GM19239 (cell line): ENCODE measurements at places on chromosomes 12 and 14.

DNA sequence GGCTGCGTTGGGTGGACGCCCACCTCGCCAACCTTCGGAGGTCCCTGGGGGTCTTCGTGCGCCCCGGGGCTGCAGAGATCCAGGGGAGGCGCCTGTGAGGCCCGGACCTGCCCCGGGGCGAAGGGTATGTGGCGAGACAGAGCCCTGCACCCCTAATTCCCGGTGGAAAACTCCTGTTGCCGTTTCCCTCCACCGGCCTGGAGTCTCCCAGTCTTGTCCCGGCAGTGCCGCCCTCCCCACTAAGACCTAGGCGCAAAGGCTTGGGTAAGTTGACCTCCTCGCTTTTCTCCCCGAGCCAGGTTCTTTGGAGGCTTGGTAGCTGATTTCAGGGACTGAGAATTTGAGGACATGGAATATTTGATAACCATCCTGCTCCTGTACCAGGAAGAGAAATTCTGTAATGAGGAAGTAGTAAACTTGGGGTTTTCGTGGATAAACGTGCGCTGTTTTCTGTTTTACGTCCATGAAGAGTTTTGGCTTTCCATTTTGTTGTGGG lies 530 bp downstream of the APAF1 start:
- no peak for DNase-seq

DNA sequence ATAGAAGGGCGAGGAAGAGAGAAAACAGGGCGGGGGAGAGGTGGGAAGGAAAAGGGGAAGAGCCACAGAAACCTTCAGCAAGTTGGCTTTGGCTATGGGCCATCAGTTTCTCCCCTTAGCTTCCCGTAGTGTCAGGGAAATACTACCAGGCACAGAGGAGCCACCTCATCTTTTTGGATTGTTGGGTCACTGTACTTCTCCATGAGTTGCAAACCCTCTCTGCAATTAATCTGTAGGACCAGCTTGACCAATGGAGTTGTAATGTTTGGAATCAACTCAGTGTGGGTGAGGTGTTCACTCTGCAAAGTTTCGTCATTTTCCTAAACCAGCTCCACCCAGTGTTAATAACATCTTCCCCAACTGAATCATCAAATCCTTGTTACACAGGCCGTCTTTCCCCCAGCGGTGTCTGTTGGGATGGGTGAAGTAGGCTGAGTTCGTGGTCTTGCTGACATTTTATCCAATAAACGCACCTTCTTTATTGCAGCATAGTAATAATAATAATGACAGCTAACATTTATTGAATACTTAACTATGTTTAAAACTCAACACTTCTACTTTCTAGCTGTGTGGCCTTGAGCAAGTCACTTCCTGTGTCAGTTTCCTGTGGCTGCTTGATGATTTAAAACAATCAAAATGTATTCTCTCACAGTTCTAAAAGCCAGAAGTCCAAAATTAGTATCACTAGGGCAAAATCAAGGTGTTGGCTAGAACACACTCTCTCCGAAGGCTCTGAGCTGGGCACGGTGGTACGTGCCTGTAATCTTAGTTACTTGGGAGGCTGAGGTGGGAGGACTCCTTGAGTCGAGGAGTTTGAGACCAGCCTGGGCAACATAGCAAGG lies 8.1 kb upstream of the GLTP start:
- no peak for DNase-seq

- no peak for DNase-seq
Measured at GRCh38 chr14:71765505-71765904, 166.7 kb upstream of the RGS6 start.

- no peak for DNase-seq
Measured at GRCh38 chr14:25150934-25151790, 101.2 kb upstream of the STXBP6 start.

- no peak for DNase-seq
Measured at GRCh38 chr14:38973083-38973700, 129.8 kb downstream of the SEC23A start.

- no peak for DNase-seq
Measured at GRCh38 chr12:64678248-64678647, 68.0 kb downstream of the RASSF3 start.

DNA sequence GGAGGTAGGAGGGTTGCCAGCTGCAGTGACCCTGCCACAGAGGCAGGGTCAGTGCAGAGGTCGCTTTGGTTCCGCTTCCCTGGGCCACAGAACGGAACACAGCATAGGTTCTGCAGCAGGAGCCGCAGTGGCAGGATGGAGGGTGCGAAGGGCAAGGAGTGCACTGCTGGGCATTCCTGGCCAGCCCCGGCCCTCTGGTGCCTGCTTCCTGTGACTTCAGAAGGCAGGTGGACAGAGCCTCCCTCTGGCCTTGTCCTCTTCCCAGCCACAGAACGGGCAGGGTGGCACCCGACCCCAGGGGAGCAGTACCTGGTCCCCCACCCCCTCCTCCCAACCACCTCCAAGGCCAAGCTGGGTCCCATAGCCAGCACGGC lies 37.7 kb downstream of the SLC8B1 start:
- no peak for DNase-seq

DNA sequence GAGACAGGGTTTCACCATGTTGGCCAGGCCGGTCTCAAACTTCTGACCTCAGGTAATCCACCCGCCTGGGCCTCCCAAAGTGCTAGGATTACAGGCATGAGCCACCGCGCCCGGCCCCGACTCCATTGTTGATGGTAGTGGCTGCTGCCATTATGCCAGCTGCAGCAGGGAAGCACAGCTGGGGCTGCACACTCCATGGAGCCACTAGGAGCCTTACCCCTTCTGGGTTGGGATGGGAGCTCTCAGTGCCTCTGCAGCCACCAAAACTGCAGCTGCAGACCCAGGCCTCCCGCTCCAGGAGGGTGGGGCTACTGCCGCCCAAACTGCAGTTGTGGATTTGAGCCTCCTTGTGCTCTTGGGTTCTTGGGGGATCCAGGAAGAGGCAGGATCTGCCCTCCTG lies 25.9 kb downstream of the TCHP start:
- DNase-seq, result no peak

DNA sequence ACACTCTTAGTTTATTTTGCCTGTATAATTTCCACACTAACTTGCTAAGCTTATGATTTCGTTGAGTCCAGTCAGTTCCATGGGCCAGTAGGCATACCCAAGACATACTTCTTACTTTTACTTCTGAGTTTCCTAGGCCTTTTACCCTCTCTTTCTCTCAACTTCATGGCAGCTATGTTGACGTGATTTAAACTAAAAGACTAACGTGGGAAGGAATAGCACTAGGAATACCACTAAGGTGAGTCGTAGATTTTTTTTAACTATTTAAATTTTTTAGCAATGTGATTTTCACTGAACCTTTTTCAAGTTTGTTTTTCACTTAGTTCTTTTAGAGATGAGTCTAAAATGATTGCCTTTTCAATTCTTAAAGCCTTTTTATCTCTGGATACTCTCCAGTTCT lies 793.5 kb upstream of the NOVA1 start:
- DNase-seq, result no peak

- DNase-seq, result no peak
Measured at GRCh38 chr14:67941456-67942018, 122.0 kb downstream of the RAD51B start.

GRCh38 chr14:51394804-51395203 lies 154.8 kb downstream of the TMX1 start:
- DNase-seq, result no peak

DNA sequence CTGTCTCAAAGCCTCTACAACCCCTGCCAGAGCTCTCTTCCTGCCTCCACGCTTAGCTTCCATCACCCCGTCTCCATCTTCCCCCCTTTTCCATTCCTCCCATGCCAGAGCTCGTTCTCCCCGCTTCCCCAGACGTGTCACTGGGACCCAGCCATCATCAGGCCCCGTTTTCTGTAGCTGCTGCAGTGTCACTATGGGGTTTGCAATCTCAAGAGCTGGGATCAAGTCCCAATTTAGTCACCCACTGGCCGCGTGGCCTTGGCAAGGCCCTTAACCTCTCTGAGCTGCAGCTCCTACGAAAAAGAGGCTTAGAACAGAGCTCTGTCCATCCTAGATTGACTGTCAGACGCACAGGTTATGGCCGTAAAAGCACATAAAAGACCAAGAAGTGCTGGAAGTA lies 901 bp upstream of the FAIM2 start:
- no peak for DNase-seq

- no peak for DNase-seq
Measured at GRCh38 chr12:132065203-132065602, 78.9 kb downstream of the DDX51 start.

DNA sequence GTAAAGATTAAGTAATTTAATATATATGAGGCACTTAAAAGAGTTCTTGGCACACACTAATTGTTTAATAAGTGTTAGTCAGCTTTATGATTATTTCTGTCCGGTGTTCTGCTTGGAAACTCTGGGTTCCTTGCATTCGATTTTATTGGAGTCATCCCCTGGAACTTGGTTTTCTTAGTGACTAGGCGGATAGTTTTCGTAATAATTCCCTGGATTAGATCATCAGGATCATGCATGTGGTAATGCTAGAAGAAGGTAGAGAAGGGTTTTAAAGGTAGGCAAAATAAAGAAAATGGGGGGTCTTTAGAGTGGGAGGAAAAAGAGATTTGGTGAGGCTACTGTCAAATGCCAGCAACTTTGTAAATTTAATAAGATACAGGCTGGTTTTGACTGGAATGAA lies 88.4 kb downstream of the MYF5 start:
- no peak for DNase-seq

- DNase-seq, result no peak
Measured at GRCh38 chr14:99597911-99598600, 6.0 kb downstream of the CCDC85C start.

DNA sequence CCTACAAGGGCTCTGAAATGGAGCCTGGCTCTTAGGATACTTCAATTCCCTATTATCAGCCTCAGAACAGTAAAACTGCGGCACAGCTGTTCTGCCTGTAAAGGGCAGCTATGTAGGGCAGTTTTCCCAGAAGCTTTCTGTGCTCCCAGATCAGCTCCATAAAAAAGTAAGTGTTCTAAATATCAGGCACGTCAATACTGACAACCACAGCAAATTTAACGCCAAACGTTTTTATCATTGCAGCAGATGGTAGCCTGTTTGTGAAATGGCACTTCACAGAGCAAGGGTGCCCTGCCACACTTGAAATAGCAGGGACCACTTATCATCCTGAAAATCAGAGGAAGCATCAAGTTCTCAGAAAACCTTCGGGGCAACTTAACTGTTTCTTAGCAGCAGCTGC lies 54.8 kb upstream of the PTHLH start:
- DNase-seq, result no peak

- no peak for DNase-seq
Measured at GRCh38 chr14:27366596-27366995, 768.8 kb upstream of the NOVA1 start.

DNA sequence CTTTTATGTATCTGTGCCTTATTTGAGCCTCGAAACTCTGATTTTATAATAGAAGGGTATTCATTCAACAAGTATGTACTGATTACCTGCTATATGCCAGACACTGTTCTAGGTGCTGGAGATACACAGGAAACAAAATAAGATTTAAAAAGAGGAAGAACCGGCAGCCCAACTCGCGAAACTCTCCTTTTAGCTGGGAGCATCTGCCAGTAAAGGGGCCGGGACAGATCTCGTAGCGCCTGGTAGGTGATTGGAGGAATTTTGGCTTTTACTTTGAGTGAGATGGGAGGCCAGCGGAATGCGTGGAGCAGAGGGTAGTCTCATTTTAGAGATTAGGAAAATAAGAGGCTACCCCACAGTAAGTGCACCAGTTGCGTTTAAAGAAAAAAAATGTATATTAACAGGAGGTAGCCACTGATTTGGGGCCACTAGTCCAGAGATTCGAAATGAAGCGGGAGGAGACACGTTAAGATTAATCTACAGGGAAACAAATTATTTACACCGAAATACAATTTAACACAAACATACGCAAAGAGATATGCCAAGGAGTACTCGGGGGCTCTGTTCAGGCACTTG lies 520 bp upstream of the MON2 start:
- peak; percentile 41 for DNase-seq

GRCh38 chr12:69514111-69514510 lies 43.9 kb downstream of the FRS2 start:
- no peak for DNase-seq

GRCh38 chr12:68086019-68086603 lies 73.4 kb downstream of the IFNG start:
- DNase-seq, result no peak

DNA sequence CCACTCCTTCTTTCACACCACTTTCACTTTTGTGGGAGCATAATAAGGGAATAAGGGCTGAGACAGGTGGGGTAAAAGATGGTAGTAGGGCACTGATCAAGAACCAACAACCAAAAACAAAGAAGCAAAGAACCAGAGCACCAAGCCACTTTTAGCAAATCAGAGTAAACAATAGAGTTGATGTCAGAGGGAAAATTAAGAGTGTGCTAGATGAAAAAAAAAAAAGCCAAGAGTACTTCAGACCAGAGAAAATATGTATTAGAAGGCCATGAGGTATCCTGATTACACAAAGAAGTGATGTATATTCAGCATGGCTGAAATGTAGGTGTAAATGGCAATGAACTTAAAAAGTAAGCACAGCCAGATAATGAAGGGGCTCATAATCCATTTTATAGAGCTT lies 75.4 kb downstream of the ABCC9 start:
- DNase-seq, result no peak

GRCh38 chr14:82060219-82060618 lies 526.6 kb upstream of the SEL1L start:
- DNase-seq, result no peak

DNA sequence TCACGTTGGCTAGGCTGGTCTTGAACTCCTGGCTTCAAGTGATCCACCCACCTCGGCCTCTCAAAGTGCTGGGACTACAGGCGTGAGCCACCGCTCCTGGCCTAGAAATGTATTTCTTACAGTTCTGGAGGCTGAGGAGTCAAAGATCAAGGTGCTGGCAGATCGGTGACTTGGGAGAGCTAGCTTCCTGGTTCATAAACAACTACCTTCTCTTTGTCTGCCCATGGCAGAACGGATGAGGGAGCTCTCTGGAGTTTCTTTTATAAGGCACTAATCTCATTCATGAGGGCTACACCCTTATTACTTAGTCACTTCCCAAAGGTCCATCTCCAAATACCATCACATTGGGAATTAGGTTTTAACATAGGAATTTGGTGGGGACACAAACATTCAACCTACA lies 38.9 kb downstream of the SLC17A8 start:
- DNase-seq, result no peak

DNA sequence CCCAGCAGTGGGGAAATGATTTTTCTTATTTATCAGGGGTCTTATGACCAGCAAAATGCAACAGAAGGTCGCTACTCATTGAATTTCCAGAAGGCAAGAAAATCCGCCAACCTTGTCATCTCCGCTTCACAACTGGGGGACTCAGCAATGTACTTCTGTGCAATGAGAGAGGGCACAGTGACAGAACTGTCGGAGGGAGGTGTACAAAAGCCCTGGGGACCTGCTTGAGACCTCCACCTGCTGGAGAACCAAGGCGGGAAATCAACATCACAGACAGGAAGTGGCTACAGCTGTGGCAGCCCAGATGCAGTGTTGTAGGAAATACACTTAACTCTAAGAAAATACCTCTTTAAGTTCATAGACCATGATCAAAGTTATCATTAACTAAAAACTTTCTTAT lies 250.9 kb upstream of the OR4E1 start:
- DNase-seq, result peak; percentile 8
